ENCODE measurements at places on chromosomes 3 and 15. TPM values are rescaled to one million over a fixed set of nuclear protein-coding genes. Genes with fewer than 3 reads are reported as not detected.

- DNase-seq: no peak
These were observed 5.2 kb downstream of the SLC49A4 start for GRCh38 chr3:122800031-122800430.

GRCh38 chr15:73228128-73228646 lies 140.6 kb downstream of the HCN4 start:
- DNase-seq: no peak

DNA sequence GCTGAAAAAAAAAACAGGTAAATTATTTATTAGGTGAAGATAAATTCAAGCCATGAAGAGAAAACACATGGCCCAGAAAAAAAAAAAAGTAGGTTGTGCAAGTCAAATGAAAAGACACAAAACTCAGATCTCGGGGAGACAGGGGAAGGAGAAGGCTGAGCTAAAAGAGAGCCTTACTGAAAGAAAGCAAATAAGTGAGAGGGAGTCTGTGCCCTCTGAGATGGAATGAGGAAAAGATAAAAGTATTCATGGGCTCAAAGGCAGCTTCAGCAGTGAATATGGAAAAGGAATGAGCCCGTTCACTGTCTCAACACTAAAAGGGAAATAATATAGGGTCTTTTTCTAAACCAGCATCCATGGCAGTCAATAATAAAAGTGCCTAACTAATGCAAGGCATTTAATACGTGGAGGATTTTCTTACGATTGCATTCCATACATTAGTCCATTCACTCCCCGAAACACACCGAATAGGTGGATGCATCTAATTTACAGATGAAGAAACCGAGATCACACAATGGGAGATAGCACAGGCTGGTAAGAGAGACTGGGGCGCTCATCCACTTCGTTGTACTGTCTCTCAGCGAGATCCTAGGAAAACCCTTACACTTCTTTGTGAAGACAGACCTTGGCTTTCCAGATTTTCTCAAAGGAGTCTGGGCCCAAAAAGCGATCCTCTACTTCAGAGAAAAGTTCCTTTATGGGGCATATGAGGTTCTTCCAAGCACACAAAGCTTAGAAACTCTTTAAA lies 1.1 kb downstream of the TFDP2 start:
- DNase-seq: no peak

DNA sequence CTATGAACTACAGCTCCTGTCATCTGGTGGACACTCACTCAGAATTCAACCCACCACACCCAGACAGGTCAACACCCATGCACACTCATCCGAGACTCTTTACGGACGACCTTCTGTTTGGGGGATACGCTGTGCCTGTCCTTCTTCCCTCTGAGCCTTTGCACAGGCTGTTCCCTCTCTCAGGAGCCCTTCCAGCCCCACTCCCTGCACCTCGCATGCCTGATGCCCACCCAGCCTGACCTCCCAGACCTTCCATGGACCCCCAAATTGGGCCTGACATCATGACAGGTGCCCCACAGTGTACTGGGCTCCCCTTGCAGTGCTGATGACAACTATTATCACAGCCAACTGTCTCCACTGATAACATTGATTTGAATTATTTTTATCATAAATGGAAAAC lies 135.8 kb downstream of the NSMCE3 start:
- DNase-seq: no peak

SLITRK3 gene
- 0.26 TPM for total RNA-seq

GRCh38 chr15:93312891-93313486 lies 224.0 kb upstream of the RGMA start:
- no peak for DNase-seq

TRIM69 gene
- 29.8 TPM for total RNA-seq

- DNase-seq: no peak
These were observed 34.9 kb downstream of the PPCDC start for GRCh38 chr15:75058127-75058905.

Data from mucosa of gallbladder (tissue), 1 donor.